CD4-positive, alpha-beta T cell treated with Interleukin-12 subunit alpha and Interleukin-12 subunit beta, for 1 hour (primary cell): ENCODE measurements at places on chromosomes 16 and 17.
A peak's percentile ranks its signal among the peaks of the same experiment; 100 is the strongest.

GRCh38 chr16:89476379-89476778 lies 14.0 kb downstream of the ANKRD11 start:
- DNase-seq: no peak

DNA sequence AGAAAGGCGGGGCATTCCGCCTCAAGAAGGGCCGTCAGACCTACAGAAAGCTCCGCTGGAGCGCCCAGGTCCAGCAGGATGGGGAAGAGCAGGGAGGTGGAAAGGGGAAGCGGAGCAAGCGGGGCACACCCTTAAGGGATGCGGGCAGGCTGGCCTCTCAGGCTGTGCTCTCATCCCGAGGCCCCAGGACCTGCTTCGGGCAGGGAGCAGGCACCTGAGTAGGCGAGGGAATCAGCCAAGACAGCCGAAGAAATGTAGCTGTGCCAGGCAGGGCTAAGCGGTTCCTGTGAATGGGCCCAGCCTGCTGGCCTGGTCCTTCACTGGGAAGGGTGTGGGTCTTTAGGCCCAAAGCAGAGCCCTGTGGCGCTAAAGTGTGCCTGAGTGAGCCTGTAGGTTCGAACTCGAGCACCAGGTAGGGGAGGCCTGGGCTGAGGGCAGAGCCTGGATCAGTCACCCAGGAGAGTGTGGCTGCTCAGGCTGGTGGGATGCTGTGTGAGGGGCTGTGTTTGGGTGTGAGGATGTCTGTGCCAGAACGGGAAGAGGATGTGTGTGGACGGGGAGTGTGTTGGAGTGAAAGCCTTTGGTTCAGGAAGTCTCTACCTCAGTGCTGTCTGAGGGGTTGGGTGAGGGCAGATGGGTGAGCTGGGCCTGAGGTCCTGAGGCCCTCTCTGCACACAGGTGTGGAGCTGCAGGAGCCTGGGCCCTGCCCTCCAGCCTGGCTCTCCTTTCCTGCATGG lies 3.3 kb downstream of the TBX4 start:
- DNase-seq: no peak

GRCh38 chr17:21540502-21540901 lies 151.8 kb upstream of the KCNJ18 start:
- DNase-seq: no peak

DNA sequence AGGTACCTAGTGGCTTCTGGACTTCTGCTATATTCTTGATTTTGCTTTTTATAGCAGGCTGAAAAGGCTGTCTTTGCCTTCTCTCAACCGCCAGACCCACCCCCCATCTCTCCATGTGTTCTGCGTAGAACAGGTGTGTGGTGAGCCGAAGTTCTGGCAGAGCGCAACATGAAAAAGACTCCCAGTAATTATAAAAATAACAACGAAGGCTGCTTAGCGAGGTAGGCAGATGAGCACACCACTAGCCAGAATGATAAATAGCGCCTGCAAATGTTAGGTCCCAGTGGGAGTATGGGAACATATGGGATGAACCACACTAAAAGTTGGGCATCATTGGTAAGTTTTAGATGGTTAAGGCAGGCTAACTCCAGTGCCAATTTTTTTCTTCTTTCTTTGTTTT lies 14.0 kb upstream of the RBFOX1 start:
- no peak for DNase-seq

DNA sequence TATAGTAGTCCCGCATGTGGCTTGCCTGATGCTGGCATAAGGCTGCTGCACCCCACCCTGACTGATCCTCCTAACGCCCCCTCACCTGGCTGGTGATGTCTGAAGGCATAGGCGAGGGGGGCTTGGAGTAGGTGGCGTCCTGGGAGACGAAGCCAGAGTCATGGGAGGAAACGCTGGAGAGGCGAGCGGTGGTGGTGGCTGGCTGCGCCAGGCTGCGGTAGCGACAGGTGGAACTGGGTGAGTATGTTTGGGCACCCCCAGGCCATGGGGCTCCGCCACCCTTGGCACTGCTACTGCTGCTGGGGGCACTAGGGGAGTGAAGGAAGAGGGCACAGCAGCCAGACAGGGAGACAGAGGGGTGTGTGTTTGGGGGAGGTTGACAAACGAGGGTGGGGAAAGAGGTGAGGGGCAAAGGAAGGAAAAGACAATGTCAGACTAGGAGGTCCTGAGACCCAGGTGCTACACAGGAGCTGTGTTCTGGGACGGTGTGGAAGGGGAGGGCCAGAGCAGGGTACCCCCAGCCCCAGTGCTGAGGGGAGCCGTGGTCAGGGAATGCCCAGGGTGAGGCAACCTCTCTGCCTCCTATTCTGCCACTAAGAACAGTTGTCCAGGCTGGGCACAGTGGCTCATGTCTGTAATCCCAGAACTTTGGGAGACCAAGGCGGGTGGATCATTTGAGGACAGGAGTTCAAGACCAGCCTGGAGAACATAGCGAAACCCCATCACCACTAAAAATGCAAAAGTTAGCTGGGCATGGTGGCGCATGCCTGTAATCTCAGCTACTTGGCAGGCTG lies 11.4 kb downstream of the MTSS2 start:
- DNase-seq: no peak

- no peak for DNase-seq
Measured at GRCh38 chr16:87368029-87368770, 15.4 kb downstream of the FBXO31 start.

- no peak for DNase-seq
Measured at GRCh38 chr16:874366-875181, 74.0 kb upstream of the GNG13 start.

DNA sequence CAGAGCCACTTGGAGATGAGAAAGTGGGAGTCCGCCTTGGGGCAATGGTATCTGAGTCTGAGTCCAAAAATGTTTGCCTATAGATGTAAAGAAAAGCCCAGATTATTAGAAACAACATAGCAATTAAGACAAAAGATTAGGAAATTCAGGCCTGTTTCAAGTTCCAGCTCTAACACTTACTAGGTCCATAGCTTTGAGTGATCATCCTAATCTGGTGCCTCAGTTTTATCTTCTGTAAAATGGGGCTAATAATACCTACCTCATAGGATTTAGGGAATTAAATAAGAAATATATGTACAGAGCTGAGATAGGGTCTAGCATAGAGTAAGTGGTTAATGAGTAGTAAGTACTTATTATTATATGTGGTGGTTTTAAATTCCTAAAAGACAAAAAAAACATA lies 58.6 kb upstream of the NLK start:
- no peak for DNase-seq

GRCh38 chr17:4944163-4944553 lies 4.1 kb downstream of the RNF167 start:
- DNase-seq: peak; percentile 70

GRCh38 chr16:84789431-84789830 lies 30.4 kb upstream of the CRISPLD2 start:
- DNase-seq: no peak
